ENCODE measurements at places on chromosomes 3 and 15.
A peak's percentile ranks its signal among the peaks of the same experiment; 100 is the strongest.

DNA sequence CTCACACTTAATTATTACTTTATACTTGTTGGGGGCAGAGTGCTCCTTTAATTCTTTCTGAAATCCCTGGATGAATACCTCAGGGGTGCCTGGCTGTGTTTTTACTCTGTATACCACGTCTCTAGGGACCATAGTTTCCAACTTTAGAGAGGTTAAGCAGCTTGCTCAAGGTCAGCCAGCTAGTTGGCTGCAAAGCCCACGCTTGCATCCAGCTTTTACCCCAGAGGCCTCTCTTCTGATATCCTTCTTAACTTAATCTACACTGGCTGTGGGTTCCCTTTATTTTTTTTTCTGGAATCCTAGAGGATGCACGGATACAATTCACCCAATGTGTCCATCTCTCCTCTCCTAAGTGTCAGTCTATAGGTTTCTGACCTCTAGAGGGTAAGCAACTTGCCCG, 1.4 kb downstream of the PDZRN3 start:
- no peak for DNase-seq

- peak; percentile 26 for DNase-seq
Observed at GRCh38 chr3:187743195-187744141, 1.8 kb downstream of the BCL6 start.

DNA sequence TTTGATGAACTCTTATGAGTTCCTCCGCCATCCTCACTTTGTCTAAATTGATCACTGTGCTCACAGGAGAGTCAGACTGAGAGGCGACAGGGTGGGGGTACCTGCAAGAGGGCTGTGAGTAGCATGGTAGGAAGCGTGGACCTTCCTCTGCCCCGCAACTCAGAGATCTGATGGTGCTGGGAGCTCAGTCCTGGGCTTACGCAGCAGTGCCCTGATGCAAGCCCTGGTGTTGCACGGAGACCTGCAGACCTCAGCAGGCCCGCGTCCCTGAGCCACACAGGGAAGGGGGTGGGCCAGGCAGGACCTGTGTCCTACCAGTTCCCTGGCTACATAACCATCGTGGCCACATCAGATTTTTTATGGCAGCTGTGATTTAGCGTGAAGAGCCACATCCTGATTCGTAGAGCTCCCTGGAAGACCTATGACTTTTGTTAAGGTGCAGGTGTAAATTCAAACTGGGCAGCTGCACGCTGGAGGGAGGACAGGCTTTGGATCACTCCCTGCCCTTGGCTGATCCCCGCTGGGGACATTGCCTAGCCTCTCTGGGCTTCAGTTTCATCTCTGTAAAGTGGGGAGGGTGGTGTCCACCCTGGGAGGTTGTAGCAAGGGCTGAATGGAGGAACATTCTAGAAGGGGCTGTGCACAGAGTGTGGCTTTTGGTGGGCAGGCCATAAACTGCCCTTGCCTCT, 176.1 kb downstream of the KLF13 start:
- DNase-seq: no peak

- DNase-seq: no peak
Observed at GRCh38 chr15:88512078-88512477, 34.4 kb downstream of the DET1 start.

DNA sequence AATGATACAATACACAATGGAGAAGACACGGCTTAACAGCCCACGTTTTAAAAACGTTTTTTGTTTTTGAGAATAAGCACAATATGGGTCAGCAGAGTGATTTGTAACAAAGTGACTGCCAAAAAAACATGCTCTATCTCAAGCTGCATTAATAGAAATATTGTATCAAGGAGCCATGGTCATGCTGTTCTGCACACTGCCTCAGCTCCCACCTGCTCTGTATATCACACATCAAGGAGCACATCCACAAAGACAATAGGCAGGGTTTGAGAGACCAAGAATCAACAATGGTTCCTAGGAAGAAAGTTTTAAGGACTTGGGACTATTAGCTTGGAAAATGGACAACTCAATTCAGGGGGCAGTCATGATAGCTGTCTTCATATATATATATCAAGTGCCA, 6.3 kb upstream of the BBX start:
- no peak for DNase-seq

DNA sequence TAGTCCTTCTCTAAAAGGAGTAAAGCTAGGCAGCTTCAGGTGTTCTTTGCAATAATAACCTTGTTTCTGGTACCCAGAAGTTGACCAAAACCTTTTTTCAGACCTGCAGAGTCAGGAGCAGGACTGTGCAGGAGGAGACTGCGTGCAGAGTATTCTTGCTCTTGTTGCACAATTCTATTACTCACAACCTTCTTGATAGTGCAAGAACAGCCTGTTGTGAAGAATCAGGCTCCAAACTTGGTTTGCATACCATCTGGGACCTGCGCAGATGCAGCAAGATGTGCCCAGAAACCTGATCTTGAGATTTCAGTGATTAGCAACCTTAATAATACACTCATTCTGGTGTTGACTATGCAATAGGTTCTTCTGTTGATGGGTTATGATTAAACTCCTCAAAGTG, 111.9 kb downstream of the ATG7 start:
- DNase-seq: no peak

- no peak for DNase-seq
Observed at GRCh38 chr3:128408693-128409623, 57.7 kb downstream of the DNAJB8 start.

DNA sequence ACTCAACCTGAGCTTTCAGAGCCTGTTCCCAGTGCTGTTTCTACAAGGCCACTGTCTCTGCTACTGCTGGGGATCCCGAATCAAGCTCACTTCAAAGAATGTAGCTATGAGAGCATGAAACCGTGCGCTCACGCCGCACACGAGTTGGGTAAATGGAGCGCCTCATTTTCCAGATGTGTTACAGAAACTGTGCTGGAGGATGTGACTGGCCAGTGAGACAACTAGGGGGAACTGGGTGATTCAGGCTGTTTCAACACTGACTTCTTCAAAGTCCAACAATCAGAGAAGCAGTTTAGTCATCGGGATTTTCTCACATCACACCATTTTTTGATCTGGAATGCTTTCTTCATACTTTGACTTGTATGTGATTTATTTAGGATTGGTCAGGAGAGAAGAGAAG, 3.5 kb downstream of the ZNF710 start:
- peak; percentile 63 for DNase-seq

DNA sequence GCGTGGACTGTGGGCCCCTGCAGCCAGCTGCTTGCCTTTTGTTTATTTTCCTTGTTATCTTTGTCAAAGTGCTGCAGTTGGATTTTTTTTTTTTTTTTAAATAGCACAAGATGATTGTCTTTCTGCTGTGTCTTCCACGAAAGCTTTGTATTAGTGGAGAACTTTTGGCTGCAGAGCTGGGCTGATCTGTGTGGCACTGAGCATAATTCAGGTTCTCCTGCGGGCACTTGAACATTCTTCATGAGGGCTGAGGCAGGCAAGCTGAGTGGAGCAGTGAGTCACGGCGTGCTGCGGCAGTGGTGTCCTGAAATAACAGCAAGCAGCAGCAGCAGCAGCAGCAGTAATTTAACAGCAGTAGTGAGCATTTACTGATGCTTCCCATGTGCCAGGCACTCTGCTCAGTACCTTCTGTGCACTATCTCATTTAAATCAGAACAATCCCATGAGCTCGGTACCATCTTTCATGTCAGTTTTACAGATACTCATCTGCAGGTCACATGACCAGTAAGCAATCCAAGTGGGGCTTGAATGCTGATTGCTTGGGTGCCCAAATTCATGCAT, 45.8 kb downstream of the MITF start:
- DNase-seq: peak; percentile 78

DNA sequence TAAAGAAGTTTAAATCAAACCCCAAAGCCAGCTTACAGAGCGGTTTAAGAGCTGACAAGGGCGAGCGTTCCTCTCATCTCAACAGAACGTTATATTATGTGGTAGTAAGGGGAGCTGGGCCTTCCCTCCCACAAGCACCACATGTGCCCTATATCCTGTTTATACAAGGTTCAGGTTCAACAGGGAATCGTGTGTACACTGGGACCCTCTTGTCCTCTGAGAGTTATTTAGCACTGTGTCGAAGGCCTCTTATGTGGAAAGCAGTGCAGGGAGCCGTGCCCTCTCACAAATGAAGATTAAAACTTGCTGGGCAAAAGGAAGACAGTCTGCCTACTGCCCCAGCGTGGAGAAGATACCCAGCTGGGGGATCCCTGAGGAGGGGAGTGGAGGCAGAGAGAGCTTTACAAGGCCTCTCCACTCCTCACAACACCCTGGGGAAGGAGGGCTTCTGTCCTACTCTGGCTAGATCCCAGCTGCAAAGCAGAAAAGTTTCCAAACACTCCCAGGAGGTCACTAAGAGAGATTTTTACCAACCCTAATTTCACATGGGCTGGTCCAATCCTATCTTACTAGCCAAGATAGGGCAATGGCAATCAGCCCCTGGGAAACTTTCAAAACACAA, 2.9 kb downstream of the TLE3 start:
- no peak for DNase-seq

DNA sequence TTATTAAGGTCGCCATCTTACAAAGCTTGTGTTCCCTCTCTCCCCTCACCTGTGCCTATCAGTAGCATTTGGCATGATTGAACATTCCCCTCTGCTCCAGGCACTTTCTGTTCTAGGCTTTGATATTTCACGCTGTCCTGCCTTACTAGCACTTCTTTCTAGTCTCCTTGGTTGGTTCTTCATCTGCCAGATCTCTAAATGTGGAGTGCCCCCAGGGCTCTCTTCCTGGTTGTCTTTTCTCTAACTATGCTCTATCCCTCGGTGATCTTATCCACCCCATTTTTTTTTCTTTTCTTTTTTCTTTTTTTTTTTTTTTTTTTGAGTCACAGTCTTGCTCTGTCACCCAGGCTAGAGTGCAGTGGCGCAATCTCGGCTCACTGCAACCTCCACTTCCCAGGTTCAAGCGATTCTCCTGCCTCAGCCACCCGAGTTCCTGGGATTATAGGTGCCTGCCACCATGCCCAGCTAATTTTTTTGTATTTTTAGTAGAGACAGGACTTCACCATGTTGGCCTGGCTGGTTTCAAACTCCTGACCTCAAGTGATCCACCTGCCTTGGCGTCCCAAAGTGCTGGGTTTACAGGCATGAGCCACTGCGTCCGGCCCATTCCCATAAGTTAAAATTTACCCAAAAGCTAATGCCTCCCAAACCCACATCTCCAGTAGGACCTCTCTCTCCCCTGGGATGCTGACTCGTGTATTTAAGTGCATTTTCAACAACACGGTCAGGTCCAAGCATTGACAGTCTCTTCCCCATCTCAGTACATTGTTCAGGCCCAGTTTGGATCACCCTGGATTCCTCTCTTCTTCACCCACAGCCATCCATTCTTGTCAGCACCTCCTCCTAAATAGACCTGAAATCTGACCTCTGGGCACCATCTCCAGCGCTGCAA, 5.2 kb downstream of the NUSAP1 start:
- DNase-seq: no peak

- DNase-seq: peak; percentile 73
Observed at GRCh38 chr3:194536871-194537637, 50.3 kb upstream of the ATP13A3 start.

DNA sequence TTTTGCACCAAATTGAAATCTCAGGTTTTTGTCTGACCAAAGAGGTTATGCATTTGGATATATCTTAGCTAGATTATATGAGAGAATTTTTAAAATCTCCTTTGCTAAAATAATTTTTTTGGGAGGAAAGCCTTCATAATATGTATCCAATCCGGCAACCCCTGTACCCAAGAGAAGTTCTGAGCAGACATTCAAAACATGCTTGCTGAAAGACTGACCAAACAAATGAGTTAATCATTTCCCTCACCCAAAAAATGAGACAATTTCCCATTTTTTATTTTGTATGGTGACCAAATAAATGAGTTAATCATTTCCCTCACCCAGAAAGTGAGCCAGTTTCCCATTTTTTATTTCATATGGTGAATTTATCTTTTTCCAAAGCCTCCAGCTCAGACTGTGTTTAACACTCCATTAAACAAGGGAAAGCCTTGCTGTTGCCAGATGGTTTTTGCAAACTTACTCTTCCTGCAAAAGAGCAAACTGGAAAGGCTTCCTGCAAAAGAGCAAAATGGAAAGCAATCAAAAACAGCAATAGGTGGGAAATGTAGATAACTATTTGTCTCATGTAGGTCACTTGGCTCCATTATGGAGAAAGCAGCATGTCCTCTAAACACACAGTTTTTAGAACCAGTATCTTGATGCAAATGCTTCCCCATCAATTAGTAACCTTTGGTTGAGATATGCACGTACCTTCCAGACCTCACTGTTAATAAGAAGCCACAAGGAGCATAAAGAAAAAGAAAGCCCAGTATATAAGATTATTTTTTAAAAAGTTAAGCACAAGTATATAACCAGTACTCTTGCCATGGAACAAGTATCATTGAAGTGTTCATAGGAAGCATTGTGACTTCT, 78.4 kb upstream of the OSTN start:
- no peak for DNase-seq

- DNase-seq: no peak
Observed at GRCh38 chr3:112137781-112138180, 4.7 kb upstream of the GCSAM start.

DNA sequence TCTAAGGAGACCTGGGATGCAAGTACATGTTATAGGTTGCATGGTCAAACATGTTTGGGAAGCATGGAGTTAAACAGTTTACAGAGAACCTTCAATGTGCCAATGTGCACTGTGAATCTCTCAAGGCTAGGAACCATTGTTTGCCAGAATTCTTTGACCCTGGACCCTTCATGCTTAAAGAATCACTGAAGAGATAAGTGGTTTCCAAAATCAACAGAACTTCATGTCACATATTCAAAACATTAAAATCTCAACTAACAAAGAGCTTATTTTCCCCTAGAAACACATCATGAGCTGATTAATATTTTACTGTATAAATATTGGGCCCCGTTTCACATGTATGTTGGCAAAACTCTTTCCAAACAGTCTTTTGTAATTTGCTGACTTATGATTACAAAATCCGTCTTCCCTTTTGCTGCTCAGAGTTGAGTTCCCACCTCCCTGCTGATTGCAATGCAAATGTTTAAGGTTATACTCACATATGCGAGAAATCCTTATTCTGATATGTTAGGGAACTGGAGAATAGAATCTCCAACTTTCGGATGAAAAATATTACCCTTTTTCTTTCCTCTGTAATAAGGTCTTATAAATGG, 380.2 kb downstream of the DIPK2A start:
- DNase-seq: no peak

DNA sequence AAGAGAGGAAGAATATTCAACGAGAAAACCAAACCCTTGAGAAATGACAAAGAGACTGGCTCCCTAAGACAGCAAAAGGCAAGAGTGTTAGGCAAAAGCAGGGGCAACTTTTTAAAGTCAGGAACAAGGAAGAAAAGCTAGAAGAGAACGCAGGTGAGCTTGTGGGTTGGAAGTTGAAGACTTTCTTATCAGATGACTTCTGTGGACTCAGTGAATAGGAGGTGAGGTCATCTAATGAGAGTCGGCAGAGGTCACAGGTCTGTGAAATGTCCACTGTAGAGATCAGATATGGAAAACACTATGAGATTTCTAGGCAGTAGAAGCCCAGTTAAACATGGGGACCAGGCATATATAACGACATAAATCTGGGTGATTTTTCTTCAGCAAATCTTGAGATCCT, 27.2 kb upstream of the TNIK start:
- DNase-seq: no peak

DNA sequence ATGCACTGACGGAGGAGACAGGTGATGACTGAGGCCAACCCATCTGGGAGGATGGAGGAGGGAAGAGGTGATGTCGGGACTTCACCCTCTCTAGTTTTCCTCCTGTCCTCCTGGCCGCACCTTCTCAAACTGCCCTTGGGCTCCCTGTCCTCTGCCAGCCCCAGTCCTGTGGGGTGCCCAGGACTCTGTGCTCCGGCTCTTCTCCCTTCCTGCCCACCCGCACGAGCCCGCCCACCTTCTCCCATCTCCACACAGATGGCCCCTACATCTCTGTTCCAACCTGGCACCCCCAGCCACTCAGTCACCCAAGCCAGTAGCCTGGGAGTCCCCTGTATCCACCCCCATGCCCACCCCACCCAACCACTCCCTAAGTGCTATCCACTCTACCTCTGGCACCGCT, 206.7 kb upstream of the LINGO1 start:
- DNase-seq: no peak
